Prostate gland (tissue), 2 donors: ENCODE measurements at places on chromosomes 6 and 20. TPM values are rescaled to one million over a fixed set of nuclear protein-coding genes. Genes with fewer than 3 reads are reported as not detected.
A peak's percentile ranks its signal among the peaks of the same experiment; 100 is the strongest.

GRCh38 chr6:142459271-142459670 is 157.5 kb downstream of the ADGRG6 start:
- no peaks in the 10 kb centered on the region for H3K27me3 ChIP-seq
- no peaks in the 10 kb centered on the region for H3K36me3 ChIP-seq
- no peak overlapping the region for H3K4me3 ChIP-seq
- H3K4me1 ChIP-seq: no peaks in the 10 kb centered on the region
- DNase-seq: no peak

The GABRR2 gene
- 0.14 TPM for total RNA-seq

The VAPB gene
- total RNA-seq: 14.2 TPM

DNA sequence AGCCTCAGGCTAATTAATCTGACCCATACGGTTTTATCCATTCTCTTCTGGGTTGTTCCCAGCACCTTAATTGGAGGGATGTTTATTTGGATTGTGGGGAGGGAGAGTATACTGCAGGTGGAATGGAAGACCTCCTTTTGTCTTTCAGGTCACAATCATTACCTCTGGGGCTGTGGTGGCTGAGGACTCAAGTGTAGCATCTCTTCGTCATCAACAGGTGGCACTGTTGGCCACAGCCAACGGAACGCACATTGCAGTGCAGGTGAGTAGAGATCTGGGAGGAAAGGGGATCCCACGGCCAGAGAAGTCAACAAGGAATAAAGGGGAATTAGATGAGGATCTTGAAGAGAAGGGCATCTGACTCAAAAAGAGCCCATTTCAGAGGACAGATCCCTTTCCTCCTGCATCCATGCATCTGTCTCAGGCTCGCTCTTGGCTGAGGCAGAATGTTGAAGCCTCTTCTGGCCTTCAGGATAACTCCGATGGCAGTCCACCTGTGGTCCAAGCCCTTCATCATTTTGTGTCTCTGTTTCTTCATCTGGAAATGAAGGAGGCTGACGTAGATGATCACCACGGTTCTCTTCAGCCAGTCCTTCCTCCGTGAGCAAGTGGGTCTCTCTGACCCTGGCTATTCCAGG is 3.2 kb upstream of the DEF6 start:
- H3K4me1 ChIP-seq: no peaks in the 10 kb centered on the region
- peak; percentile 43 for DNase-seq
- H3K27ac ChIP-seq: no peak overlapping the region
- no peaks in the 10 kb centered on the region for H3K36me3 ChIP-seq

The MYCT1 gene
- 5.0 TPM for total RNA-seq

GRCh38 chr20:6178537-6178936 is 55.7 kb upstream of the FERMT1 start:
- H3K4me3 ChIP-seq: no peak overlapping the region
- H3K27me3 ChIP-seq: no peaks in the 10 kb centered on the region
- DNase-seq: no peak
- no peaks in the 10 kb centered on the region for H3K4me1 ChIP-seq
- no peak overlapping the region for H3K27ac ChIP-seq

GRCh38 chr6:10386220-10386619 is 28.7 kb downstream of the TFAP2A start:
- H3K36me3 ChIP-seq: no peaks in the 10 kb centered on the region
- no peak for DNase-seq
- H3K27me3 ChIP-seq: peaks cover 5% of the 10 kb centered on the region
- H3K4me1 ChIP-seq: no peaks in the 10 kb centered on the region
- H3K27ac ChIP-seq: no peak overlapping the region

The MATN4 gene
- total RNA-seq: 0.34 TPM

GRCh38 chr6:138662471-138662870 is 111.1 kb upstream of the CCDC28A start:
- no peak overlapping the region for H3K27ac ChIP-seq
- H3K4me3 ChIP-seq: no peak overlapping the region
- H3K4me1 ChIP-seq: no peaks in the 10 kb centered on the region
- no peaks in the 10 kb centered on the region for H3K36me3 ChIP-seq
- DNase-seq: no peak

The PRL gene
- not detected for total RNA-seq

The TTLL9 gene
- total RNA-seq: 1.2 TPM

GRCh38 chr6:156889469-156889868 is 112.3 kb downstream of the ARID1B start:
- no peaks in the 10 kb centered on the region for H3K27me3 ChIP-seq
- no peak overlapping the region for H3K4me3 ChIP-seq
- DNase-seq: no peak
- H3K27ac ChIP-seq: no peak overlapping the region
- H3K4me1 ChIP-seq: no peaks in the 10 kb centered on the region

DNA sequence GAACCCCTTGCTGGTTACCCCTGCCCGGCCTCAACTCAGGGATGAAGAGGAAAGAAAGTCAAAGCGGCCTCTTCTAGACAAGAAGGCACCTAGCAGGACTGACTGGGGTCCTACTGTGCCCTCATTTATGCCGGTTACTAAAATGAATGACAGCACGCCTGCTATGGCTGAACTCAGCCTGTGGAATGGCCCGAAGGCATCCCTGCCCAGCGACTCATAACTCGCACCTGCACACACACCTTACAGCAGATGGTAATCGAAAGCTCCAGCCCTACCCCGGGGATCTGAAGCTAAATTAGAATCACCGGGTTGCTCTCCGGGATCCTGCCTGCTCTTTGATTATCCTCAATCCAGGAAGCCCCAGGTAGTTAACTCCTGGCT is 747 bp upstream of the TXNDC5 start:
- H3K36me3 ChIP-seq: no peaks in the 10 kb centered on the region
- no peak for DNase-seq
- no peaks in the 10 kb centered on the region for H3K27me3 ChIP-seq
- H3K4me3 ChIP-seq: peak overlapping the region; percentile 83

The SAPCD1 gene
- total RNA-seq: 1.9 TPM

- H3K27ac ChIP-seq: no peak overlapping the region
- DNase-seq: no peak
- H3K27me3 ChIP-seq: no peaks in the 10 kb centered on the region
- H3K4me1 ChIP-seq: no peaks in the 10 kb centered on the region
Measured at GRCh38 chr6:72403413-72403812, 218.5 kb upstream of the KCNQ5 start.

The RAET1L gene
- not detected for total RNA-seq

GRCh38 chr6:29749308-29749662 is 26.1 kb downstream of the HLA-F start:
- no peak for DNase-seq
- no peaks in the 10 kb centered on the region for H3K36me3 ChIP-seq
- peak overlapping the region; percentile 61 for H3K4me3 ChIP-seq
- H3K27me3 ChIP-seq: no peaks in the 10 kb centered on the region

DNA sequence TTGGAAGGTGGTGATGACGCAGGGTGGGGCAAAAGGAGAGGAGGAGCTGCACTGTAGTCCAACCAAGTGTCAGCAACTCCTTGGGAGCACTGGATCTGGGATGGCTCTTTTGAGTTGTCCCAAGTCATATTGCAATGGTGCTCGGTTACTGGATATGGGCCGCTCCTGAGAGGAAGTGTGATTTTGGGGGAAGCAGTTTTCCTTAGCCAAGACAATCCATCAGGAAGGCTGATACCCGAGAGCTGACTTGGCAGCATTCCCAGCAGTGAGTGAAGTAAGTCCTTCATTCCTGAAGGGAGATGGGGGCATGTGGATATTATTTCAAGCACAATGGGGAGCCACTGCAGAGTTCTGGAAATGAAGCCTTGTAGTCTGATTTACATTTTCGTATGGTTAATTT is 354.1 kb downstream of the RFPL4B start:
- H3K27me3 ChIP-seq: no peaks in the 10 kb centered on the region
- H3K4me3 ChIP-seq: no peak overlapping the region
- H3K4me1 ChIP-seq: no peaks in the 10 kb centered on the region
- no peak overlapping the region for H3K27ac ChIP-seq
